Cardiac muscle cell (in vitro differentiated cells and primary cell): ENCODE measurements at places on chromosomes 7 and 10.

- DNase-seq = no peak
Measured at GRCh38 chr7:6268023-6268900, 4.2 kb downstream of the CYTH3 start.

- peak; percentile 65 for DNase-seq
Measured at GRCh38 chr10:87659571-87660483, at the start of gene PAPSS2. Gene PAPSS2 (plus strand): TSS chr10:87659878. CDS start chr10:87659982, 104 bp downstream.

DNA sequence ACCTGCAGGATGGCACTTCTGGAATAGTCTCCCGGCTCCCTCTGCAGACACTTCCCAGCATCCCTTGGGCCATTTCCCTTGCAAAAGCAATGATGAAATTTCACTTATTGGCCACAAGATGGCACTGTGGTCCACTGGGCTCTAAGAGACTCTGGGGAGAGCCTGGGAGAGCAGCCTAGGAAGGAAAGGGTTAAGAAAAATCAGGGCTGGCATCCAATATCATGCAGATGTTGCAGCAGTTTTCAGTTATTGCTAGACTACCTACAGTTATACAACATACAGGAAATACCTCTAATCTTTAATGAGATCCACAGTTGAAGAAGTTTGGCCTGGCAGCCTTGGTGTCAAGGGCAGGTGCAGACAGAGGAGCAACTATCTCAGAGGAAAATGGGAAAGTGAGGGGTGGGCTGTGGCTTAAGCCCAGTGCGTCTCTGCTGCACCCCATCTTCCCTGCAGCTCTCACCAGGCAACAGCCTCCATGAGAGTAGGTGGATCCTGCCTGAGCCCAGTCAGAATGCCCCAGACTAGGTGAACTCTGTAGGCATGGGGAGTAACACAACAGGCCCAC lies 100.2 kb upstream of the PRSS58 start:
- peak; percentile 86 for DNase-seq

- no peak for DNase-seq
Measured at GRCh38 chr10:27805180-27805579, 59.6 kb upstream of the MKX start.

- DNase-seq = no peak
Measured at GRCh38 chr10:33573606-33574005, 239.1 kb upstream of the NRP1 start.
